ENCODE measurements at places on chromosomes 1 and 21.

DNA sequence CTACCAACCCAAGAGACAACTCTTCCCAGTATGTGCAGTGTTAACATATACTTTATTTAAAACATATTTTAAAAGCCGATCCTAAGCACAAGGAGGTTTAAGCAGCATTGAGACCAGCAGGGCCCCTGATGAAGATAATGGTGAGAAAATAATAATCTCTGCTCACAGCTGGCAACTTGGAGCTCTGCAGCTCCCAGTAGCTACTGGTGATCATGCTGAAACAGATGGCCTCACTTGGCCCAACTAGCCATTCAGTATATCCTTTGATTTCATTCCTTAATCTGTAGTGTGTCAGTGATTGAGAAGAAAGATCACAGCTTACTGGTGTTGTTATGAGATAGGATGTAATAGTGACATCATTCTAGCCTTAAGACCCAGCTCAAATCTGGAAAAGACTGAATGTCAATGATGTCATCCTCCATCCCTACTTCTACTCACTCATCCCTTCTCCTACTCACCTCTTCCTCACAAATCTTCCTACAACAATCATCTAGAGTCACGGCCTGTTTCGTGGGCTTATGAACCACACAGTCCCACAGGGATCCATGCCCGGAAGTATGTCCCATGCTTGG is 817.9 kb downstream of the PLA2G4A start:
- no peak for DNase-seq

DNA sequence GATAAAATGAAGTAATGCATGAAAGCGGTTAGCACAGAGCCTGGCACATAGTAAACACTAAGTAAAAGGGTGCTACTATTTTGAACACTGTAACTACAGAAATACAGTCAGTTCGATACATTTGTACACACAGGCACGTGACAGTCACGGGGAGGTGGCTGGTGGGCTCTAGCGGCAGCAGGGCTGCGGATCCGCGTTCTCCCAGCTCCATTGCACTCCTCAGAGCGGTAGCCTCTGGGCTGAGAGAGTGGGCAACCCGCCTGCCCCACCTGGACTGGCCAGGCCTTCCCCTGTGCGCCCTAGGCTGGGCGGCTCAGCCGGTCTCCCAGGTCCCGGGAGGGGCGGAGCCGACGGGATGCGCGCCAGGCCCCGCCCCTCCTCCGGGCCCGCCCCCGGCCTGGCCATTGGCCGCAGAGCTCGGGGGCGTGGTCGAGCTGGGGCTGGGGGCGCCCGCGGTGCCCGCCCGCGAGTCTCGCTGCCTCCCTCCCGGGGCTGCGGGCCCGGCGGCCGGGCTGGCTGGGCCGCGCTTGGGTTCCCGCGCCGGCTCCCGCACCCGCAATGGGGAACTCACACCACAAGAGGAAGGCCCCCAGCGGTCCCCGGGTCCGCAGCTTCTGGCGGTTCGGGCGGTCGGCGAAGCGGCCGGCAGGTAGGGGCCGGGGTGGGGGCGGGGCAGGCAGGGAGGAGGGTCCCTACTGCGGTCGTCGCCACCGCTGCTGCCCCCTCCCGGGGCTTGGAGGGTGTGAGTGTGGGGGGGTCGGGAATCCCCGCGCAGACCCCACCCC is 51.2 kb upstream of the SYNC start:
- peak; percentile 83 for DNase-seq

GRCh38 chr1:38608202-38608864 is 251.2 kb downstream of the RRAGC start:
- DNase-seq = peak; percentile 39

GRCh38 chr21:37294679-37295078 is 27.5 kb upstream of the VPS26C start:
- no peak for DNase-seq

GRCh38 chr1:83800066-83800465 is 198.9 kb downstream of the TTLL7 start:
- no peak for DNase-seq

DNA sequence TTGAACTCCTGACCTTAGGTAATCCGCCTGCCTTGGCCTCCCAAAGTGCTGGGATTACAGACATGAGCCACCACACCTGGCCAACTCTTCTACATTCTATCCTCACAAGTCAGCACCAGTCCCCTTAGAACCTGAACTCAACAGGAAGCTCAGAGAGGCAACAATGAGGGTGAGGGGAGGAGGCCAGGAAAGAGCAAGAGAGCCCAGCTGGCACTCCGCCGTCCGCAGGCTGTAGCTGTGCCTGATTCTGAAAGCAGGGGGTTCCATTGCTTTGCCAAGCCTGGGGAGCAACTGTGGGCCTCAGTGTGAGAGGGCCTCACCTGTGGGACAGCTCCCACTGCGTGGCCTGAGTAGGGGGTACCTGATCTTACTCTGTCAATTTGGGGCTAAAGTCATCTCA is 18.7 kb downstream of the STK40 start:
- DNase-seq = no peak

DNA sequence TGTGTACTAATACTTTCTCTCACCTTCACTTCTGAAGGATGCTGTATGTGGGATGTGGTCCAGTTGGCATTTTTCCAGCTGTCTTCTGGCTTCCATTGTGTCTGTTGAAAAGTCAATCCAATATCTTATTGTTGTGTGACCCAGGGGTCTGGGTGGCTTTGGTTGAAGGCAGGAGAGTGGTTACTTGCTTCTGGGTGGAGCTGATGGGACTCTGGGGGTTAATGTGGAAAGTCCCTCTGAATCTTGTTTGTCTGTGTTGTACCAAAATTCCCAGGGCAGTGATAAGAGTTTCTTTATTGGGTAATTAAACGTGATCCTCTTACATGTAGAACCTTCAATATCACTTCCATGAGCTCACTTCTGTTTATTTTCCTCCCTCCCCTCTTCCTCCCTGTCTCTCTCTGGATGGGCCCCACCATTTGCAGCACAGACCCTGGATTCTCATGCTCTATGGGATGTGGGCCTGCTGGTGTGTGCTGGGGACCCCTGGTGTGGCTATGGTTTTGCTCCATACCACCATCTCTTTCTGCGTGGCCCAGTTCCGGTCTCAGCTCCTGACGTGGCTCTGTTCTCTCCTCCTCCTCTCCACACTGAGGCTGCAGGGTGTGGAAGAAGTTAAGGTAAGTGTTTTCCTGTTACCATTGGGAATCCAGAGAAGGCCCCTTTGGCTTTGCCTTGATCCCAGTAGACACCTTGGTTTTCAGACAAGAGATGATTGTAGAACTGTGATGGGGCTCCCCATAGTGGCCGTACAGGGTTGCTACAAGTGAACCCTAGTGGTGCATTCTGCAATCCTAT is 71.5 kb downstream of the HHAT start:
- peak; percentile 61 for DNase-seq

DNA sequence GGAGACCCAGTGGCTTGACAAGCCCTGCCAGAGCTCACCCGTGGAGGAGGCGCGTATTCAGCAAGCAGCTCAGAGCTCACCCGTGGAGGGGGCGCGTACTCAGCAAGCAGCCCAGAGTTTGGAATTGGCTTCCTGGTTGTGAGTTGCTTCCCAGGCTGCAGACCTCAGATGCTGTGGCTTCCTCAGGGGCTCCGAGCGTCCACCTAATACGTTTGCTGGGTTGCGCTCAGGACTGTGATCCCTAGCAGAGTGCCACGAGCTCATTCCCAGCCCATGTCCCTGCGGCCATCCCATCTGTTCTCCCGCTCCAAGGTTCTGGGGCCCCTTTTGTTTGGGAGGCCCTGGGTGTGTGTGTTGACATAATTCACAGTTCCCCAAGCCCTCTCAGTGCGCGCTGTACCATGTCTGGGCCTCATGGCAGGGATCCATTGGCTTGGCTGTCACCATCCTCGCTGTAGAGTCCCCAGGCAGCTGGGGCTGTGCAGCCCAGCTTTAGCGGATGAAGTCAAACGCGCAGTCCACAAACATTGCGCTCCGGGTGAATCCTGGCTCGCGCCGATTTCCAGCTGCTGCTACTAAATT is 3.6 kb downstream of the AJAP1 start:
- peak; percentile 45 for DNase-seq

DNA sequence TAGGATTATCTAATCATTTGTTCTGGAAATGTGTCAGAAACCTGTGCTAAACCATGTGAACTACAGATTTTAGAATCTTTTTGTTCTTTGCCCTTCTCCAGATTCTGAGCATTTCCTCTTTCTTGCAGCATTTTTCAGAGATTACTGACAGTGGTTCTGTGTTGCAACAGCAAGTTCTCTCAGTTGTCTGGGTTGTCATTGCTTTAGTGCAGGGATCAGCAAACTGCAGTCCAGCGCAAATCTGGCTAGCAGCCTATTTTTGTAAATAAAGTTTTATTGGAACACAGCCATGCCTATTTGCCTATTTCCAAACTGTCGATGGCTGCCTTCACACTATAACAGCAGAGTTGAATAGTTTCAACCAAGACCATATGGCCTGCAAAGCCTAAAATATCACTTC is 66.3 kb upstream of the LRRC8D start:
- no peak for DNase-seq

DNA sequence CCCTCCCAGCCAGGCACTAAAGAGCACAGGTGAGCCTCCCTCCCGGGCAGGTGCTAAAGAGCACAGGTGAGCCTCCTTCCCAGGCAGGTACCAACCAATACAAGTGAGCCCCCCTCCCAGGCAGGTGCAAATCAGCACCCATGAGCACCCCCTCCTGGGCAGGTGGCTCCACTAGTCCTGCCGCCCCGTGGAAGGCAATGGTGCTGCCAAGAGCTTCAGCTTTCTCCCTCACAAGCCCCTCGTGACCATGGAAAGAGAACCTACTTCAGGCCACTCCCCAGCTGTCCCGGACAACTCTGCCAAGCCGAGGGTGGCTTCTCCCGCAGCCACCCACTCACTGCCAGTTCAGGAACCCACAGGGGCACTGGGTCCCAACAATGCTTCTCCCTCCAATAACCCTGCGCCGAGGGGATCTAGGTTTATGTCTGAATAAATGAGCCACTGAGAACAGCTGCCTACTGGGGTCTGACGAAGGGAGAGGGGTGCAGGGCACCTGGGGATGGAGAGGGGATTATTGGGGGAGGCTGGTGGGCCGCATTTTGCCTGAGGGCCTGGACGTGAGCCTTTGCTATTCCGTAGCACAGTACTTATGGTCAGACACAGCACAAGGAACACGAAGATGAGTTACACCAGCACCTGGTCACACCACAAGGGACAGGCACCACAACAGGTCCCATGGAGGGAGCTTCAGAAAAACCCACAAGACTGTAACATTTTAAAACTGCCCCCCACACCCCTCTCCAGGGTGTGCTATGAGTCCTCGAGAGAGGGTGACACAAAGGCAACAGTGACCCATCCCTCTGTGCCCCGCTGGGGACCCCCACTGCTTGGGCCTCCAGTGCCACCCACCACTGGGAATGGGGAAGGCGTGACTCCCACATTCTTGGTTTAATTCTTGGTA is 46.3 kb downstream of the PRDM15 start:
- no peak for DNase-seq

GRCh38 chr1:1989789-1990188 is 13.8 kb downstream of the CFAP74 start:
- DNase-seq = no peak

DNA sequence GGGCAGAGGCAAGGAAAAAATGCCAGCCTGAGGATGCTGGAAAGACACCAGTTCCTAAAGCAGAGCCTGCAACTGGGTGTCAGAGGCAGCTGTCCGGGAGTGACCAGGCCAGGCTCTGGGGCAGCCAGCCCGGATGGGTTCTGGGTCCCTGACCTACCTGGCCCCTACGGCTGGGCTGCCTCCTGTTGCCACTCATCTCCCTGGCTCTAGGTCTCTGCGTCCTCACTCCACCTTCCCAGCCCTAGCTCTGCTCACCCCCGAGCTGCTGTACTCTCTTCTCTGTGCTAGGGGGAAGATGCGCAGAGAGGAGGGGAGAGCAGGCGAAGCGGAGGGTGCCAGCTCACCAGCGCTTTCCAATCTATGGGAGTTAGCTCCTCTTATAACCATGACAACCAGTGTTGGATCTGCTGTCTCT is 9.0 kb downstream of the ARHGEF2 start:
- DNase-seq = no peak

DNA sequence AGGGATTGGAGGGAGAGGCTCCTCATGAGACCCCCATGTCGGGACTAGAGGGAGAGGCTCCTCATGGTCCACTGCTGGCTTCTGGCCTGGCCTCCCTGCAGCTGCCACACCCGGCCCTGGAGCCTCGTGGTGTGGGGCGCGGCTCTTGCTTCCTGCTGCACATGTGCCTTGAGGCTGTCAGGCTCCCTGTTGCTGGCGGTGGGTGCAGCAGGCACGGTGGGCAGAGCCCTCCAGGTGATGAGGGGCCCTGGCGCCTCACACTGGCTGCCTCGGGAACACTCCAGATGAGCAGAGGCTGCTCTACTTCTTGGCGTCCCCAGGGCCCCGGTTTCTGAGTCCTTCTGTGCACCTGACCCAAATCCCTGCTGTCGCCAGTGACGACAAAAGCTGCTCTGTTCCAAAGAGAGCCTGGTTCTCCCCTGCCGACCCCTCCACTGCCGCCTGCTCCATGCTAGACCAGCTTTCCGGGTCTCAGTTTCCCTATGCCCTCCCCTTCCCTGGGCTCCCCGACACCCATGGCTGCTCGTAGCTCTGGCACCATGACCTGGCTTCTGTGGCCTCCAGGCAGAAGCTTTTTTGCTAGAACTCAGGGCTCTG is 9.7 kb upstream of the ATAD3B start:
- DNase-seq = no peak

DNA sequence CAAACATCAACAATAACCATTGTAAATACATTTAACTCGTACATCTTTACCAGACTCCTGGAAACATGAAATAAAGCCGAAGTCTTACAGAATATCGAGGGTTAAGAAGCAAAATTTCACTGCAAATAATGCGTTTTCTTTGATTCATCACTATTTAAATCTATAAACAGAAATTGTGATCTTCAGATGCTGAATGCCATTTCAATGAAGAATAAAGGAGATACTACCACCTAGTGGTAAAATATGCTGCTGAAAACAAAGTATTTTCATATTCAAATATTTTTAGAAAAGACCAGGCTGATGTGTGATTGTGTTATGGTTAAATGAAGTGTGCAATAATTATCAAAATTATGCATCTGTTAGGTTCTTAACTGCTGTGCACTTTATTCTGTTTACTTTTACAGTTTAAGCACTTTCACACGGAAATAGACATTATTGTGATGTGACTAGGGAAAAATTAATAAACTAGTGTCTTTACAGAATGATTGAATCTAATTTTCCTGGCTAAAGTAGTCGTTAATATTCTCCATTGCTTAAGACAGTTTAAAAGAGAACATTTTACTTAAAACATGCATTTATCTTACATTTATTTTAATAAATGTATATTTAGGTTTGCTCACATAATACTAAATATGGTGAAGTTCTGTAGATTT is 1093.1 kb downstream of the MRPL39 start:
- DNase-seq = no peak

DNA sequence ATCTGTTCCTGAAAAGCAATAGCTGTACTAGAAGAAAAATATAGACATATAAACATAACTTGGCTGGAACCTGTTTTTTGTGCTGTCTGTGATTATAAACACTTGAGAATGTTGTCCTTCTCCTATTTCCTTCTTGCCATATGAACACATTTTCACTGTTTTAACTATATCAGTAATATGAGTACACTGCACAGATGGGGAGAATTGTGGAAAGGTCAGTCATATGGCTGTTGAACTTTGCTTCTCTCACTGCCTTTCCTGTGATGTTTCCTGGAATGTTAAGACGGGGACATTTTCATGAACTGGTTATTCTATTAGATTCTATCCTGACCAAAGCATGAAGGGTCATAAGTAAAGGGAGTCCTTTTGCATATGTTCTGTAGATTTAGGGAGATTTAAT is 24.9 kb downstream of the HMCN1 start:
- no peak for DNase-seq

Measured in left ventricle myocardium superior (tissue), 1 donor.